Dorsolateral prefrontal cortex (tissue), 122 donors: ENCODE measurements at places on chromosomes 12 and 14. TPM values are rescaled to one million over a fixed set of nuclear protein-coding genes. Genes with fewer than 3 reads are reported as not detected.

TRMT61A gene
- 15.3 TPM for total RNA-seq

CLEC2A gene
- not detected for total RNA-seq

DPPA3 gene
- not detected for total RNA-seq

KRT71 gene
- not detected for total RNA-seq

SCN8A gene
- 161 TPM for total RNA-seq

HHIPL1 gene
- total RNA-seq = 20.3 TPM

TAS2R50 gene
- 4.3 TPM for total RNA-seq
